ENCODE measurements at places on chromosomes 5 and 9.

DNA sequence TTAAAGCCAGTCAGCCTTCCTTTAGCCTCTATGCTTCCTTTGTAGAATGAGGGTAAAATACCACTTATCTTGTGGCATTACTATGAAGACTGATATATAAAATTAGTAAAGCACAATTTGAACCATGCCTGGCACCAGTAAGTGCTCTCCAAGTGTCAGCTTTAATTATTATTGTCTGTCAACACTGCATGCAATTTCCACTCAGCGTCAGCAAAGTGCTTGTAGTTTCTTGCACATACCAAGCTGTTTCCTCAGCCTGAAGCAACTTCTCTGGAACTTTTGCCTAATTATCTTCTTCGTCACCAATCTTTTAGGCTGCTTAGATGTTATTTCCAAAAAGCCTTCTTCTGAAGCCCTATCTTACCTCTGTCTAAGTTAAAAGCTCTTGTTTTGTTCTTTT, 177.3 kb downstream of the CDC42SE2 start:
- DNase-seq, result no peak

GRCh38 chr9:137206602-137207001, 1.1 kb downstream of the NDOR1 start:
- no peak for DNase-seq

DNA sequence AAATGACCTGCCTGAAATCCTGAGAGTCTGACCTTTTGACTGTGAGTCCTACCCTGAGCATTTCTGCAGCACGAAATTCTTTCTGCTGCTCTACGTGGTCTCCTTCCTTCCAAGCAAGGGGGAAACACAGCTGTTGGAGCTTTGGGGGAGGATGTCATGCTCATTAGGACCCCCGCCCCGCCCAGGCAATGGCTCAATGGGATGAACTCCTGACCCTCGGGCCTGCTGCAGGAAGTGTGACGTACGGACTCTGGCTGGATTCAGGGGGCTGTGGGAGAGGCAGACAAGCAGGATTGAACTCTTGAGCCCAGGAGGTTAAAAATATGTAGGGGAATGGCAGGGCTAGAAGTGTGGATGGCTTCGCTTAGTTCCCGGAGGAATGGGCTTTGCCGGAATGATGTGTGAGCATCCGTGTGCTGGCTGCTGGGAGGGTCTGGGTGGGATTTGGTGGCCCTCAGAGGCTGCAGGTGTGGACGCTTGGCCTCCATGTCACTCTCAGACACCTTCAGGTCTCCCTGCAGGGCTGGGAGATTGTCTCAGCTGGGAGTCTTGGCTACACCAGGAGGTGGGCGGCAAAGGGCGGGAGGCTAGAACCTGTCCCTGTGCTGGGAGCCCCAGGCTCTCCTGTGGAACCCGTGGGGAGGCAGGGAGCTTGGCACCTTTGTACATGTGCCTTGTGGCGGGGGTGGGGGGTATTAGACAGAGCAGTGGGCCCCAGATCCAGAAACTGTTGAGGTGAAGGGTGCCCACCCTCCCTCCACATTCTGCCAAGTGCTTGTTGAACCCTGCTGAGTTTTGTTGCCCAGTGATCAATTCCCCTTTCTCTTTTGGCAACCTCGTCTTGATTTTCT, 26.3 kb downstream of the STC2 start:
- DNase-seq, result no peak

- DNase-seq, result no peak
Observed at GRCh38 chr9:107861075-107861474, 371.5 kb upstream of the KLF4 start.

DNA sequence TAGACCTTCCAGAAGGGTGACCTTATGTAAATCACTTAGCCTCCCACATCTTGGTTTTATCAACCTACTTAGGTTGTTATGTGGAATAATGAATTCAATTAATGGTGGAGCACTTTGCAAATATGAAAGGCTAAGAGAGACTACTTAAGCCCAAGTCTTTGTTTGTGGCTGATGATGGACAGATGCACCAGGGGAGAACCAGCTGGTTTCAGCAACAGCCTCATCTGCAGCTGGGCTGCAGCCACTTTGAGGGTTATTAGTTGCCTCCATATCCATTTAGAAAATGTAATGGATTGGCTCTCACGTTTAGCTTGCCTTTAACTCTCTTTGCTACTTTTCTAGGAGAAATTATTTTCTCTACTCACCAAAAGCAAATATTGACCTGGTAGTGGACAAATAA, 146.6 kb downstream of the ESM1 start:
- no peak for DNase-seq

- DNase-seq, result no peak
Observed at GRCh38 chr9:134562146-134562849, 79.3 kb upstream of the COL5A1 start.

DNA sequence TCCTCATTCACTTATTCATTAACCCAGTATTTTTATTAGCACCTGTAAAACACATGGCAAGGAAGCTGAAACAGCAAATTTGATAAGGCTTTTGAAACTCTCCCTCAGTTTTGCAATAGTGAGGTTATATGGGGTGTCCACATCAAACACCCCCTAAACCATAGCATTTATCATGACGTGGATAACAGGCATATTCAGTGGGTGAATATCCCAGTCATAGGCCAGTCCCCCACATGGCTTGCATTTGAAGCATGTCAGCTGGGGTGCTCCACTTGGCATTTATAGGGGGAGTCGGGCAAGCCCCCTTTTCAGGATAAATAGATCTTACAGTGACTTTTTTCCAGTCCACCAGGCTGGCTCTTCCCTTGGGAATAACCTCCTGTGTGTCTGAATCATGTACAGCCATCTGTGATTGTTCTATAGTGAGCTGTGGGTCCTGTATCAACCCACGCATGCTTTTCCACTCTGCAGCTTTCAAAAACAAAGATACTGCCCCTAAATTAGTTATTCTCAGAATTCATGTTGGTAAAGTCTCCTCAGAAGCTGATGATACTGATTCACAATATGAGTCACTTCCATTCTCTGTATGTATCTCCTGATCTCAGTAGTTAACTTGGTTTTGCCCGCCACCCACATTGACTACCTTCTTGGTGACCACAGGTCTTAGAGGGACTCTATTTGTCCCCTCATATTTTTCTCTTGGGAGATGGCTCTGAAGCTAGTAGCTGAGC, 84.4 kb upstream of the SPIN1 start:
- DNase-seq, result no peak

DNA sequence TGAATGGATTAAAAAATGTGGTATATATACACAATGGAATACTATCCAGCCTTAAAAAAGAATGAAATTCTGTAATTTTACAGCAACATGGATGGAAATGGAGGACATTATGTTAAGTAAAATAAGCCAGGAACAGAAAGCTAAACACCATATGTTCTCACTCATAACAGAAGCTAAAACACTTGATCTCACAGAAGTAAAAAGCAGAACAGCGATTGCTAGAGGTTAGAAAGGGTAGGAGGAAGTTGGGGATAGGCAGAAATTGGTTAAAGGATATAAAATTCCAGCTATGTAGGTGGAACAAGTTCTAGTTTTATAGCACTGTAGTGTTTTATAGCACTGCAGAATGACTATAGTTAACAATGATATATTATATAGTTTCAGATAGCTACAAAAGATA, 15.8 kb downstream of the MARCHF3 start:
- DNase-seq, result no peak

Measured in stimulated activated CD4-positive, alpha-beta T cell treated with anti-CD3 and anti-CD28 coated beads, Interleukin-1b, Interleukin-23, amount 100 ng/mL, for 1 hour (primary cell).